ENCODE measurements at places on chromosomes 5 and 9.

GRCh38 chr9:133101356-133102189 is 19.5 kb downstream of the RALGDS start:
- no peaks in the 10 kb centered on the region for H3K27me3 ChIP-seq
- no peaks in the 10 kb centered on the region for H3K36me3 ChIP-seq
- no peak for DNase-seq
- no peaks in the 10 kb centered on the region for H3K4me1 ChIP-seq

DNA sequence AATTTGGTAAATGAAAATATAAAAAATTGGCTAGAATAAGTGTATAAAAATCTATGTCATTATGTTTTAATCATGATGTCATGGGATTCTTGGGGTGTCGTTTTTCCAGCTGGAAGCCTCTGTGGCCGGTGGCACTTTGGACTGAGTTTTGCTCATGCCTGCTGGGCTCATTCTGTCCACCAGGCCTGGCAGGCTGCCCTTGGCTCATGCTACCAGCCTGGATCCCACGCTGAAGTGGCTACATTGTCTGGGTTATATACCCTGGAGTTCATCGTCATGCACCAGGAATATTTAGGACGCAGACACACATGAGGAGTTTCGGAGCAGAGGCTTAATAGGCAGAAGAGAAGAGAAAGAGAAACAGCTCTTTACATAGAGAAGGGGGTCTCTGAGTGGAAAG is 1913.7 kb upstream of the WWC1 start:
- H3K4me1 ChIP-seq: no peaks in the 10 kb centered on the region
- H3K4me3 ChIP-seq: no peak overlapping the region
- no peaks in the 10 kb centered on the region for H3K36me3 ChIP-seq
- no peak for DNase-seq

DNA sequence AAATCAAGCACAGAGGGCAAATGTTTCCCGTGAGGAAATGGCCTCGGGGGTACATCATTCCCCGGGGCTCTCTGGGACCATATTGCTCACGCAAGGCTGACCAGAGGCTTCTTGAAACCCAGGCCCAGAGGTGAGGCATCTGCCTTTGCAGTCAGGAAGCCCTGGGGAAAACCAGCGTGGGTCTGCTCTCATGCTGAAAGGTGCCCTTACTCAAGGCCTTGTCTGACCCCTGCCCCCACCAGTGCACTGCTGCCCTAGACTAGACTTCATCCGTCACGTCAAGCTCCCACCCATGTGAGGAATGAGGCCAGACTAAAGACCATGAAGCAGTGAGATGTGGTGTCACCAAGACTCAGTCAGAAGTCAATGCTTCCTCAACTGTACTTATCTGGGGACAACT is 66.1 kb downstream of the PAX5 start:
- no peaks in the 10 kb centered on the region for H3K27me3 ChIP-seq
- no peak overlapping the region for H3K27ac ChIP-seq
- H3K4me1 ChIP-seq: no peaks in the 10 kb centered on the region
- no peaks in the 10 kb centered on the region for H3K36me3 ChIP-seq
- no peak overlapping the region for H3K4me3 ChIP-seq

DNA sequence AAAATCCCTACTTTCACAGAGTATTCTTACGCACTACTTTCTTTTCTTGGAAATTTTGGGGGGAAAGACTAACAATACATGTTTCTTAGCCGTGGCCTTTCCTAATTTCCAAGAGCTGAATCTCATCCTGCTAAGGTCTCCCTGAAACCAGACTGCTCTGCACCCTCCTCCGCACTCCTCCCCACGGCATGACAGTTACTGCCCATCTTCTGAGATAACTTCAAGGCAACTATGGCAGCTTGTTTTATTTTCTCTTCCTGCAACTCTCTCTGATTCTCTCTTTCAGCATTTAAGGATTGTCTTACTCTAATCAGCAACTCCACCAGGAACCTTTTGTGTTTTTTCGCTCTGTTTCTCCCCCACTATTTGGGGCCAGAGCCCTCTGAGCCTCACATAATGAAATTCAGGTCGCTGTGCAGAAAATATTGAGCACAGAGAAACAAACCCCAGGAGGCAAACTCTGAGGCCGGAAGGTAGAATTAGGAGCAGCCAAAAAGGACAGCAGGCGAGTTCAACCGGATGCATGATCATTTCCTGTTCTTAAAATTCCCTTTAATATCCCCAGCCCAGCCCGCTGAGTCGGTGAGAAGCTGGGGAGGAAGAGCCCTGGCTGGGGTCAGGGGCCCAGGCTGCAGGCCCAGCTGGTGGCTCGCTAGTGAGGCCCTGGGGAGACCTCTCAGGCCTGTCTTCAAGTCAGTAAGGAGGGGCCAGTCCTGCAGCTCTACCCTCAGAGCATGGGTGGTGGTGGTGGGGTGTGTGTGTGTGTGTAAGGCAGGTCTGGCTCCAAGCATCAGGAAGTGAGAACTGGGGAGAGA is 213.6 kb upstream of the S1PR3 start:
- no peaks in the 10 kb centered on the region for H3K27me3 ChIP-seq
- H3K4me3 ChIP-seq: no peak overlapping the region
- peaks cover 7% of the 10 kb centered on the region for H3K4me1 ChIP-seq
- H3K36me3 ChIP-seq: no peaks in the 10 kb centered on the region
- no peak for DNase-seq

GRCh38 chr5:7845557-7845956 is 5.4 kb downstream of the CFAP90 start:
- no peak overlapping the region for H3K27ac ChIP-seq
- H3K27me3 ChIP-seq: peaks cover 18% of the 10 kb centered on the region
- no peak overlapping the region for H3K4me3 ChIP-seq
- DNase-seq: no peak
- H3K4me1 ChIP-seq: peaks cover 9% of the 10 kb centered on the region
- H3K36me3 ChIP-seq: no peaks in the 10 kb centered on the region

DNA sequence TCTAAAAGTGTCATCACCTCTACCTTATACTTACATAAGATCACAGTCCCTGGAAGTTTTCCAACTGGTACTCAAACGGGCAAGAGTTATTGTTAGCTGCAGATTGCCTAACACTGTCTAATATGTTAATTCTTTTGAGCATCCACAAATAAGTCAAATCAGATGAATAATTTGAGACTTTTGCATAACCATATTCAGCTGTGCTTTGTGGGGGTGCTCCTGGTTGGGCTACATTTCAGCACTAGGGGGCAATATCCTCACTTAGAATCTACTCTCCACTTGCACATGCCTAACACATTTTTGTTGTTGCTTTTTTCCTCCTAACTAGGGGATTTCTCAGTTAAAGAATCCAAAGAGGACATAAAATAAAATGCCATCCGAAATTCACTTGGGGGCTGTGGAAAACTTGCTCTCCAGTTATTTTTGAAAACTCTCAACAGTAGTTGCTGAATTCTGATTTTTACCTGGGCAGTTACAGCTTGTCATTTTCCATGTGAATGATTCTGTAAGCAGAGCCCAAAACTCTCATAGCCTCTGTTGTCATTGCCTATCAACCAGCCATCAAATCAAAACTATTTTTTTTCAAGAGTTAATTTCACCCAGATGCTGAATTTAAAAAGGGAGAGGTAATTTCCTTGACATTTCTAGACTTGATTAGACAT is 71.5 kb downstream of the TRIM36 start:
- no peaks in the 10 kb centered on the region for H3K27me3 ChIP-seq
- no peak overlapping the region for H3K4me3 ChIP-seq
- H3K4me1 ChIP-seq: peaks cover 6% of the 10 kb centered on the region
- no peaks in the 10 kb centered on the region for H3K36me3 ChIP-seq
- no peak overlapping the region for H3K27ac ChIP-seq

- no peaks in the 10 kb centered on the region for H3K4me1 ChIP-seq
- DNase-seq: peak; percentile 7
- no peak overlapping the region for H3K27ac ChIP-seq
- H3K27me3 ChIP-seq: no peaks in the 10 kb centered on the region
- H3K4me3 ChIP-seq: no peak overlapping the region
- no peaks in the 10 kb centered on the region for H3K36me3 ChIP-seq
These were observed 12.5 kb downstream of the LECT2 start for GRCh38 chr5:135942202-135942771.

DNA sequence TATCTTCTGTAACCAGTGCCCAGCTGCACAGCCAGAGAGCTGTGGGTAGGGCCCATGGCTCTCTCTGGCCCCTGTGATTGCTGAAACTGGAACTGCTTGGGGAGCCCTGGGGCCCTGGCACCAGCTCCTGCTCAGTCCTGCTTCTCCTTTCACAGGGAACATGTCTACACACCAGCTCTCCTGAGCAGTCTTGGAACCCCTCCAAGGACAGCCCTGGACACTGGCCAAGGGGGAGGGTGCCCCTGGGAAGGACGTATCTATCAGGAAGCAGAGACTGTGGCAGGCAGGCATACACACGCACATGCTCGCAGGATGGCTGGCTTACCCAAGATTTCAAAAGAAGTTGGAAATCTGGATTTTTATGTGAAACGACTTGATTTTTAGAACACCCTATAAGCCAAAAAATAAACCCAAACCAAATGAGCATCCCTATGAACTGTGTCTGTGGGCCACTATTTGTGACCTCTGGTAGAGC is 8.8 kb upstream of the TRAF1 start:
- no peaks in the 10 kb centered on the region for H3K4me1 ChIP-seq
- H3K27me3 ChIP-seq: no peaks in the 10 kb centered on the region
- DNase-seq: no peak
- no peak overlapping the region for H3K4me3 ChIP-seq

DNA sequence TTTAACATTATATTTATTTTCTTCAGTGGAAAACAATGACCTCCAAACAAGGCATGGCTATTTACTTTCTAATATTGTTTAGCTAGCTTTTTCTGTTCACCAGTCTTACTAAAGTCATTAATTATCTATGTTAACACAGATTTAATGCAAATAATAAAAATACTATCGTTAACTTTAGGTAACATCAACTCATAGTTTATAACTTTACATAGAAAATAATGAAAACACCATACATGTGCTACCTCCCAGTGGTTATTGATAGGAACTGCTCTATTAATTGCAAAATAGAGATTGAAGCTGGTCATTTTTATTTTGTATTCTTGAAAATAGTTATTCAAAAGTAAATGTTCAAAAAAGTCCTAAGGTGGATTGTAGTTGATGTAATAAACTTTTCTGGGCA is 78.3 kb upstream of the HCN1 start:
- DNase-seq: peak; percentile 26
- no peaks in the 10 kb centered on the region for H3K4me1 ChIP-seq
- no peak overlapping the region for H3K4me3 ChIP-seq
- H3K27ac ChIP-seq: no peak overlapping the region
- no peaks in the 10 kb centered on the region for H3K36me3 ChIP-seq

- peaks cover 54% of the 10 kb centered on the region for H3K36me3 ChIP-seq
- no peaks in the 10 kb centered on the region for H3K4me1 ChIP-seq
- no peak overlapping the region for H3K27ac ChIP-seq
- DNase-seq: no peak
- H3K27me3 ChIP-seq: no peaks in the 10 kb centered on the region
- H3K4me3 ChIP-seq: no peak overlapping the region
These were observed 8.1 kb downstream of the BRD9 start for GRCh38 chr5:884345-885126.

DNA sequence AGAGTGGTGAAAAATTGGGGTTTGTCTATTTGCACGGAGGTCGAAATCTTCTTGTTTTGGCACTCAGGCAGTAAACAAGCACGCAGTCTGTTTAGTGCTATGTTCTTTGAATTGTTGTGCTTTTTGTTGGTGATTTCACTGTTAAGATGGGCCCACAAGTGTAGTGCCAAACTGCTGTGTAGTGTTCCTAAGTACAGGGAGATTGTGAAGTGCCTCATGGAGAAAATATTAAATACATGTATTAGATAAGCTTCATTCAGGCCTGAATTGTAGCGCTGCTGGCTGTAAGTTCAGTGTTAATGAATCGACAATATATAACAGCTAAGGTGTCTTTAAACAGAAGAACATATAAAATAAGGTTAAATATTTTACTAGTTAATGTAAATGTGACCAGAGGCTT is 17.3 kb downstream of the SREK1 start:
- no peaks in the 10 kb centered on the region for H3K27me3 ChIP-seq
- no peak overlapping the region for H3K27ac ChIP-seq
- no peak overlapping the region for H3K4me3 ChIP-seq
- no peak for DNase-seq

- no peaks in the 10 kb centered on the region for H3K4me1 ChIP-seq
- no peaks in the 10 kb centered on the region for H3K27me3 ChIP-seq
- no peak overlapping the region for H3K27ac ChIP-seq
- no peak for DNase-seq
These were observed 346.9 kb downstream of the GADD45G start for GRCh38 chr9:89951675-89952074.

DNA sequence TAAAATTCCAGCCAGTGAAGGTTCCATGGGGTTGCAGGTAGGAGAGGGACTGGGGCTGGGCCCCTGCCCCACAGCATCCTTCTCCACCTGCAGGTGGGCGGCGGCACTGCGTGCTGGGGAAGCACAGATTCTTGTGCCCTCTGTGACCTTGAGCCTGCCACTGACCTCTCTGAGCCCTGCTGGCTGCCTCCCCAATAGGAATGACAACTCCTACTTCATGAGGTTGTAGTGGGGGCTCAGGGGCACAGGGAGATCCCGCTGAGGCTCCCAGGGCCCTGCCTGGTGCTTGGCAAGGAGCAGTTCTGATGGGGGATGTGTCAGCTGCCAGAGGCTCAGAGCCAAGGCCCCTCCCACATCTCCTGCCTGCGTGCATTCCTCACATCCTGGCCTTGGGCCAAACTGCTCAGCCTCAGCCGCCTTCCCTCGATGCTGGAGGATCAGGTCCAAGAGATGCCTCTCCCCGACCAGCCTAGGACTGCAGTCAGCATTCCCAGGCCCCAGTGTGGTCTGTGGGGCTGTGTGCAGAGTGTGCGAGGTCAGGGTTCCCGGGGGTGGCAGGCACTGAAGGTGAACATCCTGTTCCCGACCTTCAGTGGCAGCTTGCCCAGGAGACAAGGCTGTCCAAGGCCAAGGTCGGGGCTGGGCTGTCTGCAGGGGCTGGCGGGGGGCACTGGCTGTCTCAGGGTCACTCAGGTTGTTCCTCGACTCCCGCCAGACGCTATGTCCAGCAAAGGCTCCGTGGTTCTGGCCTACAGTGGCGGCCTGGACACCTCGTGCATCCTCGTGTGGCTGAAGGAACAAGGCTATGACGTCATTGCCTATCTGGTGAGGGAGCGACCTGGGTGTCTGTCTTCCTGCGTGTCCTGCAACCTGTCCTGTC is 7.0 kb downstream of the ASS1 start:
- H3K27me3 ChIP-seq: 0 out of 2 replicates have a peak, but pooled peaks cover 2% of the 10 kb centered on the region
- H3K27ac ChIP-seq: no peak overlapping the region
- H3K4me1 ChIP-seq: peaks cover 31% of the 10 kb centered on the region

GRCh38 chr9:2816476-2817141 is 27.3 kb downstream of the PUM3 start:
- no peaks in the 10 kb centered on the region for H3K27me3 ChIP-seq
- peak overlapping the region; percentile 43 for H3K27ac ChIP-seq
- H3K4me1 ChIP-seq: peaks cover 57% of the 10 kb centered on the region
- peak; percentile 28 for DNase-seq
- H3K36me3 ChIP-seq: no peaks in the 10 kb centered on the region
- H3K4me3 ChIP-seq: no peak overlapping the region

DNA sequence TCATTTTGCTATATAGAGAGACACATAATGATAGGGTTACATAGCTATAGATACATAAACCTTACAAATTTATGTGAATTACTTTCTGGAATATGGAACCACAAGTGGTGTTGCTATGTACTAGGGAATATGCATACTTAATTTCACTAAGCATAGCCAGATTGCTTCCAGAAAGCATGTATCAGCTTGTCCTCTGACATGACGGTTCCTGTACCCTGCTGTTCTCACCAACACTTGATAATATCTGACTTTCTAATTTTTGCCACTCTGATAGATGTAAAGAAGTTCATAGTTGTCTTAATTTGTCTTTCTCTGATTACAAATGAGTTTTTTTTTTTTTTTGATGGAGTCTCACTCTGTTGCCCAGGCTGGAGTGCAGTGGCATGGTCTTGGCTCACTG is 18.0 kb upstream of the CKS2 start:
- H3K4me3 ChIP-seq: no peak overlapping the region
- no peaks in the 10 kb centered on the region for H3K36me3 ChIP-seq

- H3K36me3 ChIP-seq: no peaks in the 10 kb centered on the region
- DNase-seq: no peak
- no peak overlapping the region for H3K27ac ChIP-seq
- H3K27me3 ChIP-seq: no peaks in the 10 kb centered on the region
- H3K4me3 ChIP-seq: no peak overlapping the region
These were observed 18.4 kb downstream of the TMEM38B start for GRCh38 chr9:105712773-105713172.
